CD4-positive, alpha-beta memory T cell (primary cell): ENCODE measurements at places on chromosomes 7 and 10. TPM values are rescaled to one million over a fixed set of nuclear protein-coding genes. Genes with fewer than 3 reads are reported as not detected.

The ZNF488 gene
- total RNA-seq: not detected

The SPDYE1 gene
- not detected for total RNA-seq

The DRGX gene
- total RNA-seq: not detected

The MMP21 gene
- total RNA-seq: 0.79 TPM

The PRSS37 gene
- not detected for total RNA-seq

The BAMBI gene
- total RNA-seq: 0.29 TPM

The FAM24B gene
- 12.8 TPM for total RNA-seq

The MYH16 gene
- not detected for total RNA-seq

The SPOCK2 gene
- total RNA-seq: 556 TPM

The STAMBPL1 gene
- 37.9 TPM for total RNA-seq

The HOXA3 gene
- not detected for total RNA-seq

The GRID1 gene
- total RNA-seq: not detected

The ZNF503 gene
- 0.12 TPM for total RNA-seq

DNA sequence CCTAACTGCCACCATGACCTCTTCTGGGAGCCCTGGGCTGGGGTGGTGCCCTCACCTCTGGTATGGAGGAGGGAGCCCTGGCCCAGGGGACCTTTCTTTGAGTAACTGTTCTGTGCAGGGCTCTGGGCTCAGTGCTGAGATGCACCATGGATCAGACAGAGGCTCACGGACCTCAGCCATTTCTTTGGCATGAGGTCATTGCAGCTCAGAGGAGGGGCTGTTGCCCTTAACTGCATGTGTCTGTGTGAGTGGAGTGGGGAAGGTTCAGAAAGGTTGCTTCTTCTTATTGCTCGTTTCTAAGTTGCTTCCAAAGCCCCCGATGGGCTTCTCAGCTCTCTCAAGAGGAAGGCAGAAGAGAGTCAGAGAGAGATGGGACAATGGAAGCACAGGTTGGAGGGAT lies 233.9 kb downstream of the RPS24 start:
- H3K4me1 ChIP-seq: no peaks in the 10 kb centered on the region
- no peak overlapping the region for H3K27ac ChIP-seq
- no peak for DNase-seq

DNA sequence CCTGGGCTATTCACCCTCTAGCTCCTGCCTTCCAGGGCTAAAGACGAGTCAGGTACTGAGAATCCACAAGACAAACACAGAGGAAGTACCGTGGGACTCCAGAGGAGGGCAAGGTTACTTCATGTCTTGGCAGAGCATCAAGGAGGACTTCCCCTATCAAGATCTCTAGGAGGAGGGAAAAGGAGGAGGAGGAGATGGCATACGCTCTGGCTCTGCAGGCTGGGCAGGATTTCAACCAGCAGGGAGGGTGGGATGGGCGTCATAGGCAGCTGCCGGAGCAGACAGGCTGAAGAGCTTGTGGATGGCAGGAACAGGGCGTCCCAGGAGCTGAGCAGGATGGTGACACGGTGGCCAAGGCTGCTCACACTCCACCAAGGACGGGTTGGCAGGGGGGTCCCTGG lies 21.3 kb downstream of the MDH2 start:
- H3K36me3 ChIP-seq: peaks cover 29% of the 10 kb centered on the region
- no peaks in the 10 kb centered on the region for H3K27me3 ChIP-seq
- no peak overlapping the region for H3K27ac ChIP-seq
- no peak overlapping the region for H3K4me3 ChIP-seq
- no peaks in the 10 kb centered on the region for H3K4me1 ChIP-seq

DNA sequence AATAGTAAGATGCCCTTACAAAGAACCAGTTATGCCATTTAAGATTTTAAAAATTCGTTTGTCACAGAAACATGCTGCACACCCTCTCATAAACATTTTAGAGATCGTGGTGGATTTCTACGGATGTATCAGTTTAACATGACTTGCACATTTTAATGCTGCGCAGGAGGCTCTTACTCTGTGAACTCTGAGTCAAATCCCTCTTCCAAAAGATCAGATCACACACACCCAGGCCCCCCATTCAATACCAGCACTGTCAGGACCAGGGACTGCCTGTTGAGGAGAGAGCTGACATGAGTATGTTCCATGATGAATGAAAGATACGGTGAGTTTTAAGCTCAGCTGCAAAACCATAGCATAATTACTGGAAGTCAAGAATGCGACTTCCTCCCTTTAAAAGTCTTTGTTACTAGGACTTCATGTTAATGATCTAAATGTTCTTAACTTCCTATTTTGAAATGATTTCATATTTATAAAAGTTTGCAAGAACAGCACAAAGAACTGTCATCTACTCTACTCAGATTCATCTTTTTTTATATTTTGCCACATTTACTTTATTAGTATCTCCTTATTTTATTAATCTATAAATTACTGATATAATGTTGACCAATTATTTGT lies 500.2 kb downstream of the GLRX3 start:
- no peaks in the 10 kb centered on the region for H3K27me3 ChIP-seq
- no peaks in the 10 kb centered on the region for H3K4me1 ChIP-seq
- no peak overlapping the region for H3K4me3 ChIP-seq
- DNase-seq: no peak

- H3K27me3 ChIP-seq: no peaks in the 10 kb centered on the region
- no peak overlapping the region for H3K27ac ChIP-seq
- no peaks in the 10 kb centered on the region for H3K4me1 ChIP-seq
- H3K36me3 ChIP-seq: no peaks in the 10 kb centered on the region
- H3K4me3 ChIP-seq: no peak overlapping the region
These were observed 28.1 kb downstream of the EPHB4 start for GRCh38 chr7:100799037-100799896.

DNA sequence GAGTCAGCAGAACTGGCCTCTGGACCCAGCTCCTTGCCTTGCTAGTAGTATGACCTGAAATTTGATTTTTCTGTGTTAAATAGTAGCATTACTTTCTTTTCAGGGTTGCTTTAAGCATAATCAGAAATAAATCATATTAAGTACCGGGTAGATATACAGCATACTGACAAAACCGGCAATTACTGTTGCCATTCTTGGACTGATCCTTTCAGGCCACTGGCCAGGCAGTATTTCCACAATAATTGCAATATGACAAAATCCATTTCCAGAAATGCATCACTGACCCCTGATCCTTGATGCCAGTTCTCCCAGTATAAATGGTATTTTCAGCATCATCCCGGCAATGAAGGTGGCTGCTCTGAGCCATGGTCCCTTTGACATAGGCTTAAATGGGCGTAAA lies 6.9 kb downstream of the LRIT1 start:
- no peaks in the 10 kb centered on the region for H3K4me1 ChIP-seq
- H3K27ac ChIP-seq: no peak overlapping the region
- no peak overlapping the region for H3K4me3 ChIP-seq
- no peak for DNase-seq
- no peaks in the 10 kb centered on the region for H3K36me3 ChIP-seq
- no peaks in the 10 kb centered on the region for H3K27me3 ChIP-seq

GRCh38 chr7:118195837-118196474 lies 12.0 kb downstream of the LSM8 start:
- H3K27ac ChIP-seq: no peak overlapping the region
- no peak overlapping the region for H3K4me3 ChIP-seq
- no peaks in the 10 kb centered on the region for H3K27me3 ChIP-seq
- no peaks in the 10 kb centered on the region for H3K36me3 ChIP-seq

DNA sequence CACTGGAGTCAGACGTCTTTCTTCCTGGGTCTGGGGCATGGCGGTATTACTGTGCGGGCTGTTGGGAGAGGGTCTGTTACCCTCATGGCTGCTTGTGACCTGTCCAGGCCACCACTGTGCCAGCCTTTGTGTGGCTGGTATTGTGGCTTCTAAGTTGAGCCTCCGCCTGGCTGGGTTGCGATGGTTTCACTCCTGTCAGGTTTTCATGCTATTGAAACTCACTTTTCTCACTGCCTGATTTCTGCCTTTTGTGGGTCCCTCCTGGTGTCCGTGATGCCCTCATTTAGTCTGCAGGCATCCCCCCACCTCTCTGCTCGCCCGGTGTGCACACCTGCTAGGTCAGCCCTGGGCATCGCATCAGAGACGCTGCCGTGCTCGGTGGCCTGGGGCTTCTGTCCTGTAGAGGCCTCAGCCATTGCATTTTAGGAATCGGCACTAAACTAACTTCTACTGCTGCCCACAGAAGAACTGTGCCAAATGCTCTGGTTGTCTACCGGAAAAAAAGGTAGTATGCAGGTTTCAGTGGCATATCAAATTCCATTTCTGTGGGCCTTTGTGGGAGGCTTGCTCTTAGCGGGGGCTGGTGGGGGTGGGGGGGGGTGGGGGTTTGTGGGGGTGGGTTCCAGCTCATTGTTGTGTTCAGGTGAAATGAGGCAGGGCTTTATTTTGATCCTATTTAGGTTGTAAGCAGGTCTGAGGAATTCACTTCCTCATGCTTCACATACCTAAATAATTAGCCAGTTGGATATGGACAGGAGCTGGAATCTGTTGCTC lies 64.3 kb downstream of the MGMT start:
- no peaks in the 10 kb centered on the region for H3K36me3 ChIP-seq
- H3K27ac ChIP-seq: no peak overlapping the region
- no peak overlapping the region for H3K4me3 ChIP-seq
- no peaks in the 10 kb centered on the region for H3K27me3 ChIP-seq

- H3K4me1 ChIP-seq: peaks cover 5% of the 10 kb centered on the region
- no peaks in the 10 kb centered on the region for H3K27me3 ChIP-seq
- peak overlapping the region; percentile 14 for H3K27ac ChIP-seq
- no peaks in the 10 kb centered on the region for H3K36me3 ChIP-seq
These were observed 6.0 kb upstream of the PON1 start for GRCh38 chr7:95330204-95330960.

GRCh38 chr7:55970561-55970960 lies 6.2 kb downstream of the NIPSNAP2 start:
- H3K4me1 ChIP-seq: peaks cover 8% of the 10 kb centered on the region
- no peak overlapping the region for H3K4me3 ChIP-seq
- no peak overlapping the region for H3K27ac ChIP-seq

GRCh38 chr10:93541402-93542357 lies 24.8 kb upstream of the FFAR4 start:
- no peak for DNase-seq
- H3K4me1 ChIP-seq: no peaks in the 10 kb centered on the region
- no peaks in the 10 kb centered on the region for H3K27me3 ChIP-seq
- no peaks in the 10 kb centered on the region for H3K36me3 ChIP-seq

DNA sequence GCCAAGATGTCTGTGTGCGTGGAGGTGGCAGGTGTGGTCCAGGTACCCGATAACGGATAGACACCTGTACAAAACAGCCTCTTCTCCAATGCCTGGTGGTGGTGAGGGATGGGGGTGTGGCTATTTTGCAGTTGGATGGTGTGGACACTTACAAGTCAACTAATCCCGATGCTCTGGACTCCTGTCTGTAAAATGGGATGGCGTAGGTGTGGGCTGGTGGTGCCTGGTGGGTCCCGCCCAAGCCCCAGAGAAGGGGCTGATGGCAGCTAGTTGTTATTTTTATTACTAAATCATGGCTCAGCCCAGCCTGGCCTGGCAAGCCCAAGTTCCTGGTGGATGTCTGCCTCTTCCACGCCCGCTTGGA lies 22.3 kb downstream of the GTF2IRD1 start:
- H3K4me1 ChIP-seq: no peaks in the 10 kb centered on the region
- H3K27me3 ChIP-seq: no peaks in the 10 kb centered on the region
- H3K4me3 ChIP-seq: no peak overlapping the region
- no peak for DNase-seq

DNA sequence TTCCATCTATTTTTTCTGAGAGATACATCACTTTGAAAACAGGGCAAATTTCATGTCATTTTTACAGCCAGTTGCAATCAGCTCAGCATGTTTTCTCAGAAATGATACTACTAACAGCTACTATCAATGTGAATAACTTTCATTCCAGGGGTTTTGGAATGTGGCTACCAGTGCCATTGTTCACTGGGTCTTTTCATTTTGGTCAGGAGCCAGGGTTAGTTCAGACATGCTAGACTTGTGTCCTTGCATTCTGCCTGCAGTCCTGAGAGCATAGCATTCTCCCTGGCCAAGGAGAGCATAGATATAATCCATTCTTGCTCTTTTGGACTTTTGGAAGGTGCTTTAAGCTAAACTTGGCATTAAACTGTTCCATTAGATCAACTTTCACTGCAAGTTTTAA lies 160.9 kb upstream of the NEBL start:
- H3K4me1 ChIP-seq: no peaks in the 10 kb centered on the region
- no peaks in the 10 kb centered on the region for H3K27me3 ChIP-seq
- no peak overlapping the region for H3K4me3 ChIP-seq
- no peak overlapping the region for H3K27ac ChIP-seq
- DNase-seq: no peak
- no peaks in the 10 kb centered on the region for H3K36me3 ChIP-seq

GRCh38 chr7:137480401-137480800 lies 136.9 kb upstream of the PTN start:
- H3K36me3 ChIP-seq: no peaks in the 10 kb centered on the region
- no peak for DNase-seq
- no peak overlapping the region for H3K27ac ChIP-seq
- no peaks in the 10 kb centered on the region for H3K27me3 ChIP-seq
- no peak overlapping the region for H3K4me3 ChIP-seq

- H3K4me3 ChIP-seq: no peak overlapping the region
- no peaks in the 10 kb centered on the region for H3K27me3 ChIP-seq
- H3K4me1 ChIP-seq: no peaks in the 10 kb centered on the region
These were observed 8.4 kb downstream of the AQP1 start for GRCh38 chr7:30920021-30920583.

DNA sequence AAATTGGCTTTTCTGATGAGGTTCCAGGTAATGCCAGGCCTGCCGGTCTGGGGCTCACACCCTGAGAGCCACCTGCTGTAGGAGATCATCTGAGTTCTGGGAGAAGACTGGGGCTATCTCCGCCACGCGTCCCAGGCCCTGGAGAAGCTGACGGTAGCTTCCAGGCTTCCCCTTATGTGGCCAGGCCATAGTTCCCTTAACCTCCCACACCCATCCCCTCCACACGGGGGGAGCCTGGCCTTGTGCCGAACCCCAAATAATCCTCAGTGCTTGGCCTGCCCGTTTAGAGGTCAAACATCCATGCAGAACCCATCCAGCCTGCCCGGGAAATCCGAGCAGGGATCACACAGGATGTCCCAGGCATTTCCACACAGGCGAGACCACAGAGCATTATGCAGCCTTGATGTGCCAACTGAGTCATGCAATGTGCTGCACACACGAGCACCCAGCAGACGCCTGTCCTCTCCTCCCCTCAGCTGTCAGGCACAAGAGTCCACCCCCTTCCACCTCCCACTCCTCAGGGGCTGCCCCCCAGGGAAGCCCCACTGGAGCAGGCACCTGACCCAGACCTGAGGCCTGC lies 176.2 kb downstream of the PRKAG2 start:
- no peaks in the 10 kb centered on the region for H3K27me3 ChIP-seq
- no peaks in the 10 kb centered on the region for H3K36me3 ChIP-seq
- no peak overlapping the region for H3K4me3 ChIP-seq
- no peak for DNase-seq

DNA sequence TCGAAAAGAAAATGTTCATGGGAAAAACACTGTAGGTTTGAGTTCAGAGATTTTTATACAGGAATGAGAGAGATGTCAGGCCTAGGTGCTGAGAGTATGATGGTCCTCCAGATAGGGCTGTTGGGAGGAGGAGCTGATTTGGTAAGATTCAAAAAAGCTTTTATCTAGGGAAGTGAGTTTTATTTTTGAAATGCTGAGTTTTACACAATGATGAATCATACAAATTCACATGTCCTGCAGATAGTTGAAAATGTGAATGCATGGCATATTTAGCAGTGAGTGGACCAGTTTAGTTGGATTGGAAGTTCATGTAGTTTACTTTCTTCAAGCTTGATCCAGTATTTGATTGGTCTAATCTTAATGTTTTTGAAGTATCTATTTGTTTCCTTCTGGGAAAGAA lies 154.8 kb downstream of the LRRC4 start:
- H3K36me3 ChIP-seq: no peaks in the 10 kb centered on the region
- no peaks in the 10 kb centered on the region for H3K27me3 ChIP-seq
- no peak overlapping the region for H3K27ac ChIP-seq

GRCh38 chr7:27917774-27918314 lies 177.9 kb downstream of the TAX1BP1 start:
- H3K4me3 ChIP-seq: no peak overlapping the region
- no peaks in the 10 kb centered on the region for H3K27me3 ChIP-seq
- no peaks in the 10 kb centered on the region for H3K4me1 ChIP-seq
